Activated T-helper 1 cell treated with anti-CD3 and anti-CD28 coated beads, Interleukin-12 subunit alpha, Interleukin-12 subunit beta, Interleukin-2, Interleukin-4 antibody, amounts not matched to agents 30 ng/mL and 10 ng/mL and 1 ng/mL, durations not matched to agents 14 hours and 24 hours and 36 hours (primary cell): ENCODE measurements at places on chromosomes 16 and 17. TPM values are rescaled to one million over a fixed set of nuclear protein-coding genes. Genes with fewer than 3 reads are reported as not detected.
A peak's percentile ranks its signal among the peaks of the same experiment; 100 is the strongest.

The TP53 gene
- total RNA-seq, result 172 and 179 TPM in 2 replicates

The KRTAP17-1 gene
- total RNA-seq, result not detected in 2 replicates

The LPCAT2 gene
- total RNA-seq, result 1.5 and 2.2 TPM in 2 replicates

The SLC12A3 gene
- total RNA-seq, result not detected in 2 replicates

GRCh38 chr17:68035131-68035522, 408 bp upstream of the KPNA2 start:
- H3K4me1 ChIP-seq, result peaks cover 22% of the 10 kb centered on the region
- peak overlapping the region; percentile 96 for H3K4me3 ChIP-seq
- no peak for DNase-seq

DNA sequence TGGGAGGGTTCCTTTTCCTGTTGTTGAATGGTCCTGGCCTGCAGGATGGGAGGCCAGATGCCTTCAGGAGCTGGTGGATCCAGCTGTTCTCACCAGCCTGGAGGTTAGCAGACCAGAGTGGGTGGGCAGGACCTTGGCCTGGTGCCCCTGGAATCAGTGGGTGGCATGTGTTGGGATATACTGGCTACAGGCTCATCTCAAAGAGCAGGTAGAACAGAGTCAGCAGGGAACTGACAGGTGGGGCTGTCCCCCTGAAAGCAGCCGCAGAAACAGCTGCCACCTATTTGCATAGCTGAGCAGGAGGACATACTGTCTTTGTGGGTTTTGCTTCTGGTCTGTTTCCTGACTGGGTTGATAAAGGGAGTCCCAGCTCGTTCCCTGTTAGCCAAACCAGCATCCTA, 144.1 kb downstream of the RAB11FIP4 start:
- H3K36me3 ChIP-seq, result peaks cover 14% of the 10 kb centered on the region
- H3K27ac ChIP-seq, result no peak overlapping the region
- peaks cover 16% of the 10 kb centered on the region for H3K4me1 ChIP-seq
- DNase-seq, result no peak
- no peak overlapping the region for H3K4me3 ChIP-seq

DNA sequence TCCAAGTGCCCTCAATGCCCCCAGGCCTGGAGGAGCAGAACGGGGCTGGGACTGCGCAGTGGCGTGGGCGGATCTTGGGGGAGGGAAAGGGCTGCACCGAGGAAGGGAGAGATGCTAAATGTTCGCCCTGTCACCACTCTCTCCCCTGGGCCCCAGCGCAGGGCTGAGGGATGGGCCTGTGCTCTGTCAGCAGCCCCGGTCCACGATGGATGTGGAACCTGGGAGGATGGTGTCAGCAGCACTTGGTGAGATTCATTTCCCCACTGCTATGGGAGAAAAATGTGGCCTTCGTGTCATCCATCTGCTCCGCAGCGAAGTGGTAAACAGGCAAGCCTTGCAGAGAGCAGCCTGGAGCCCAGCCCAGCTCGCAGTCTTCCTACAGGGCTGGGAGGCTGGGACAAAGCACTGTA, 72.0 kb downstream of the TMEM132E start:
- DNase-seq, result no peak
- H3K4me1 ChIP-seq, result no peaks in the 10 kb centered on the region
- H3K4me3 ChIP-seq, result no peak overlapping the region

GRCh38 chr16:58042886-58043515, 17.4 kb downstream of the MMP15 start:
- H3K36me3 ChIP-seq, result no peaks in the 10 kb centered on the region
- H3K4me3 ChIP-seq, result no peak overlapping the region
- DNase-seq, result no peak
- no peaks in the 10 kb centered on the region for H3K4me1 ChIP-seq
